ENCODE measurements at places on chromosomes 5 and 9. TPM values are rescaled to one million over a fixed set of nuclear protein-coding genes. Genes with fewer than 3 reads are reported as not detected.

PCDHA13 gene
- not detected for total RNA-seq

DNA sequence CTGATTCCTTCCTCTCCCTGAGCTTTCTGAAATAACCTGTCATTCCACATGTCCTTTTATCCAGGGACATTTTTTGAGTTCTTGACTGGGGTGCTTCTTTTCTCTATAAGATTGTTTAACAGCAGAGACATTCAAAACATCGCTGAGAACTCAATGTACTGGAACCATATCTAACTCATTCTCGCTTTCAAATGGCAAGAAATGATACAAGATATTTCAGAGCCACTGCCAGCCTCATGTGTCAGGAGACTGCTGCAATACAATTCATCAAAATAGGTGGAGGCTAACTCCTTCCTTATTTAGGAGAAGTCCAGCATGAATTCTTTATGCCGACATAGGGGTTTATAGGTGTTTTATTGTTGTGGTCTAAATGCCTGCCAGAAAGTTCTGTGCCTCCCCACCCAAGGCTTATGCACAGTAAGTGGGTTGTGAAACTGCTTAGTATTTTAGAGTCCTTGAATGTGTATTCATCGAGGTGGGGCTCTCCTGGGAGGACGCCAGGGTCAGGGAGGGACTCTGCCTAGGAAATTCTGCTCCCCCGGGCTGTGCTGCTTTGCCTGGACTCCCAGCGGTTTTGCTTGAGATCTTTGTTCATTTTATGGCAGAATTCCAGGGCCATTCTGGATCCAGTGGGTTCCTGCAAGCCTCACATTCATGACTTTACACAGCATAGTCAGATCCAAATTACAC lies 53.9 kb downstream of the ZNF474 start:
- H3K36me3 ChIP-seq = no peaks in the 10 kb centered on the region
- no peak overlapping the region for H3K27ac ChIP-seq
- no peak overlapping the region for H3K4me3 ChIP-seq
- no peaks in the 10 kb centered on the region for H3K4me1 ChIP-seq
- no peaks in the 10 kb centered on the region for H3K27me3 ChIP-seq

DNA sequence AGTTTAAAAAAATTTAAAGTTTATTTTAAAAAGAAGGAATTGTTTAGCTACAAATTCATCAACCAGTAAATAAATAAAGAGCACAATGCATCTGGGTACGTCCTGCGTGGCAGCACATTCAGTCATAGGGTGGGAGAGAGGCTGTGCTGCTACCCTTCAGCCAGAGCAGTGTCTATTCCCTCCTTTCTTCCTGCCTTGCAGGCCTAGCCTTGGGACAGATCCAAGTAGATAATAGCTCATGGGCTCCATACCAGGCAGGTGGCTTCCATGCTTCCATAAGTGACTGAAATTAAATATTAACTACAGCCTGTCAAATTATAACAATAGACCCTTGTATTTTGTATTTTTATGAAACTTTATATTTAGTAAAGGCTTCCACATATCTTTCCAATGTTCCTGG lies 408.3 kb upstream of the RGMB start:
- H3K27me3 ChIP-seq = no peaks in the 10 kb centered on the region
- H3K36me3 ChIP-seq = no peaks in the 10 kb centered on the region

GRCh38 chr9:134356496-134357470 lies 30.5 kb downstream of the RXRA start:
- no peaks in the 10 kb centered on the region for H3K27me3 ChIP-seq
- no peak for DNase-seq
- no peak overlapping the region for H3K27ac ChIP-seq
- H3K36me3 ChIP-seq = no peaks in the 10 kb centered on the region
- H3K4me3 ChIP-seq = no peak overlapping the region
- H3K4me1 ChIP-seq = peaks cover 2% of the 10 kb centered on the region

SLC34A3 gene
- total RNA-seq = not detected

GRCh38 chr9:110472111-110472510 lies 107.4 kb downstream of the SVEP1 start:
- H3K4me1 ChIP-seq = no peaks in the 10 kb centered on the region
- DNase-seq = no peak
- no peak overlapping the region for H3K4me3 ChIP-seq
- H3K27me3 ChIP-seq = no peaks in the 10 kb centered on the region
- H3K27ac ChIP-seq = no peak overlapping the region

DNA sequence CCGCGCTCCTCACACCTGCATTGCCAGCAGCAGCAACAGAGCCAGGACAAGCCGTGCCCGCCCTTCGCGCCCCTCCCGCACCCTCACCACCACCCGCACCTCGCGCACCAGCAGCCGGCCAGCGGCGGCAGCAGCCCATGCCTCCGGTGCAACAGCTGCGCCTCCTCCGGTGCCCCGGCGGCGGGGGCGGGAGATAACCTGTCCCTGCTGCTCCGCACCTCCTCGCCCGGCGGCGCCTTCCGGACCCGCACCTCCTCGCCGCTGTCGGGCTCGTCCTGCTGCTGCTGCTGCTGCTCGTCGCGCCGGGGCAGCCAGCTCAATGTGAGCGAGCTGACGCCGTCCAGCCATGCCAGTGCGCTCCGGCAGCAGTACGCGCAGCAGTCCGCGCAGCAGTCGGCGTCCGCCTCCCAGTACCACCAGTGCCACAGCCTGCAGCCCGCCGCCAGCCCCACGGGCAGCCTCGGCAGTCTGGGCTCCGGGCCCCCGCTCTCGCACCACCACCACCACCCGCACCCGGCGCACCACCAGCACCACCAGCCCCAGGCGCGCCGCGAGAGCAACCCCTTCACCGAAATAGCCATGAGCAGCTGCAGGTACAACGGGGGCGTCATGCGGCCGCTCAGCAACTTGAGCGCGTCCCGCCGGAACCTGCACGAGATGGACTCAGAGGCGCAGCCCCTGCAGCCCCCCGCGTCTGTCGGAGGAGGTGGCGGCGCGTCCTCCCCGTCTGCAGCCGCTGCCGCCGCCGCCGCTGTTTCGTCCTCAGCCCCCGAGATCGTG lies 517 bp downstream of the KCNN2 start:
- no peak for DNase-seq
- no peaks in the 10 kb centered on the region for H3K4me1 ChIP-seq
- no peak overlapping the region for H3K4me3 ChIP-seq
- H3K36me3 ChIP-seq = no peaks in the 10 kb centered on the region
- peaks cover 29% of the 10 kb centered on the region for H3K27me3 ChIP-seq

All from natural killer cell treated with Interleukin-12 subunit alpha and Interleukin-12 subunit beta and Interleukin-15 and Interleukin-18, amount 100 ng/mL, for 72 hours (primary cell).